PC-9 (cell line): ENCODE measurements at places on chromosomes 12 and 14. TPM values are rescaled to one million over a fixed set of nuclear protein-coding genes. Genes with fewer than 3 reads are reported as not detected.

DNA sequence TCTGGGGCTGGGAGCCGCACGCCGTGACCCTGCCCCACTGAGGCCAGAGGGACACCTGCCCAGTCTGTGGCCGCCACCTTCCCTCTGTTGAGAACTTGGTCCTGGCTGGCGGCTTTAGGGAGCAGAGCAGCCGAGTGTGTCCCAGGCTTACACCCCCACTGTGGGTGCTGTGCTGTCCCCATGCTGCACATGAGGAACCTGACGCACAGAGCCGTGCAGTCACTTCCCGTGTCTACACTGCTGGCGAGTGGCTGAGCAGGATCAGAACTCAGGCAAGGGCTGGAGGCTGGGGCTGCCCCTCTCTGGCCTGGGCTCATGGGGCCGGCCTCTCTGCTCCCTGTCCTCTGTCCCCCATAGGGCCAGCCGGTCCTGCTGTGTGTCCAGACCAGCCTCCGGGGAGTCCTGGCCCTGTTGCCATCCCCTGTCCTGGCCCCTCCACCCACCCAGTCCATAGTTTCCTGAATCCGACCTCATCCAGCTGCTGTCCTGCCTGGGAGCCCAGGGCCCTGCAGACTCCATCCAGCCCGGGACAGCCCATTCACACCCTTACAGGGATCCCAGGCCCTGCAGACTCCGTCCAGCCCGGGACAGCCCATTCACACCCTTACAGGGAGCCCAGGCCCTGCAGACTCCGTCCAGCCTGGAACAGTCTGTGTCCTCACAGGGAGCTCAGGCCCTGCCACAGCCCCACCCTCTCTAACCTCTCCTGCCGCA is 10.3 kb downstream of the FBRSL1 start:
- DNase-seq = no peak

CCDC197 gene
- total RNA-seq = not detected in 2 replicates

DNA sequence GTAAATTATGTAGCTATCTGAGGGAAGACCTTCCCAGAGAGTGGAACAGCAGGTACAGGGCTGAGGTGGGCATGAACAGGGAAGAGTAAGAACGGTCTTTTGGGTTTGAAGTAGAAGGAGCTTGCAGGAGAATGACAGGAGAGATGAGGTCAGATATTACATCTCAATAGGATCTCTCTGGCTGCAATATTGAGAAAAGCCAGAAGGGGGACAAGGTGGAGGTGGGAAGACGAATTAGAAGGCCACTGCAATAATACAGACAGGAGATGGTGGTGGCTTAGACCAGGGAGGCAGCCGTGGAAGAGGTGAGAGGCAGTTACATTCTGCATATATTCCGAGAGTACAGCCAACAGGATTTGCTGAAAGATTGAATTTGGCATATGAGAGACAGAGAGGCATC is 310.2 kb downstream of the APAF1 start:
- DNase-seq = no peak

GRCh38 chr14:89915114-89915878 is 39.2 kb downstream of the EFCAB11 start:
- peak; percentile 43 for DNase-seq

GRCh38 chr12:15206831-15207389 is 14.3 kb downstream of the RERG start:
- DNase-seq = no peak

DNA sequence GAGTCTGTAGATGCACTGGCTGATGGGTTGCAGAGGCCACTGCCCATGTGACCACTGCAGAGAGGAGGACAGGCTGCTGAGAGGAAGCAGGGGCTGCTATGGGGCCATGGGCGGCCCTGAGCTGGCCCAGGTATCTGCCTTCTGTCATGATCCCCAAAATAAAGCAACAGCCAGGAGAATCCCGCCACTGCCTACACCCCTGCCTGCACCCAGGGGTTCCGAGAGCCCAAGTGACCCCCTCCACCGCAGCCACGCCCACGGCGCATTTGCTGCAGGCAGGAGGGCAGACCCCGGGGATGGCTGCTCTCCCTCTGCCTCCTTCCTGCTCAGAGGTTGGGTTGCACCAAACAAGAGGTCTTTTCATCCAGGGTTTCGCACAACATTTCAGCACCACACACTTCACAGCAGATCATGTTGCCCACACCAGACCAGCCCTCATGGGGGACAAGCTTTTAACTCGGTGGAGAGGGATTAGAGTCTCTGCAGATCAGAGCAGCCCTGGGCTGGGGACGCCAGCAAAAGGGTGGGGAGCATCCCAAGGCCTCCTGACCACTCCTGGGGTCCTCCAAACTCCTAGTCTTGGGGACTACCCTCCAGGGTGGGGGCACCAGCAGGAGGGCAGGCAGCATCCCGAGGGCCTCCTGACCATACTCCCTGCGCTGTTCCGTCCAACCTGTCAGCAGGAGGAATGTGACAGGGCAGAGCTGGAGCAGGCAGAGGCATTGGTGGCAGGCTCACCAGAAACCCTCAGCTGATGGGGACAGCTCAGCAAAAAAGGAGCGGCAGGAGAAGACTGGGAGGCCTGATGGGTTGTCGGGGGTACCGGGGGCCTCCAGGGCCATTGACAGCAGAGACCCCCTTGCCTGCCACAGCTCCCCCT is 14.1 kb downstream of the CCDC85C start:
- DNase-seq = no peak

- no peak for DNase-seq
These were observed 483.7 kb downstream of the FLRT2 start for GRCh38 chr14:86013641-86014040.

DNA sequence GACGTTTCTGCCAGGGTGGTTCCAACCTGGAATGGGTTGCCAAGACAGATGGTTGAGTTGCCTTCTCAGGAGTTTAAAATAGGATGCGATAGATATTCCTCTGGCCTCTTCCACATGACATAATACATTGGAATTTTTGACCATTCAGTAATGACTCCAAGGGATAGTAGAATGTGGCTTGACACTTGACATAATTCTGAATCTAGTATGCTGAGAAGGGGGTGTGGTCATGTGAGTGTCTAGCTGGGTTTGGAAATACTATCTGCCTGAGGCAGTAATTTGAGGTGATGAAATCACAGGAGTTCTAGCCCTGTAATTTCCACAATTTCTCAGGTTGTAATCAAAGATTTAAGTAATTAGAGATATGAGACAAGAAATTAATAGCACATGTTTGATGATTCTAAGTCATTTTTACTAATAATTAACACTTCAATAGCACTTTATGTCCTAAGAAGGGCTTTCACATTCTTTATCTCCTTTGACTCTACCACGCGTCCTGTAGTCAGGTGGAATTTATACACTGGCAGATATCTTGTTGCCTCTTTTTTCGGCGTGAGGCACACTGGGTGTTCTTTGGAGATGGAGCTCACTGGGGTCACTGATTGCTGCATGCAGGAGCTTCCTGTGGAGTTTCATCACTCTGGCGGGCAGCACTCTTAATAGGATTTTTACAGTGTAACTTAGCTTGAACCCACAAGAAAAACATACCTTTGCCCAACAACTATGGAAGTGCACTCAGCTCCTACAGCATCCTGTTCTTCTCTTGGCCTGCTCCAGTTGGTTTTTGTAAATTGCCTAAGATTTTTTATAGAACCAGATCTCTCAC is 3.2 kb upstream of the AMIGO2 start:
- peak; percentile 93 for DNase-seq

- no peak for DNase-seq
These were observed 4.1 kb upstream of the PIP4K2C start for GRCh38 chr12:57586832-57587429.

KCNH5 gene
- 1.4 TPM in 2 replicates for total RNA-seq

GRCh38 chr12:9980126-9980525 is 8.9 kb downstream of the CLEC12A start:
- no peak for DNase-seq

- DNase-seq = no peak
These were observed 4.7 kb downstream of the ACVRL1 start for GRCh38 chr12:51911788-51912711.

BIN2 gene
- not detected in 2 replicates for total RNA-seq

GRCh38 chr14:105387530-105387922 is 10.8 kb upstream of the TEX22 start:
- no peak for DNase-seq

DNA sequence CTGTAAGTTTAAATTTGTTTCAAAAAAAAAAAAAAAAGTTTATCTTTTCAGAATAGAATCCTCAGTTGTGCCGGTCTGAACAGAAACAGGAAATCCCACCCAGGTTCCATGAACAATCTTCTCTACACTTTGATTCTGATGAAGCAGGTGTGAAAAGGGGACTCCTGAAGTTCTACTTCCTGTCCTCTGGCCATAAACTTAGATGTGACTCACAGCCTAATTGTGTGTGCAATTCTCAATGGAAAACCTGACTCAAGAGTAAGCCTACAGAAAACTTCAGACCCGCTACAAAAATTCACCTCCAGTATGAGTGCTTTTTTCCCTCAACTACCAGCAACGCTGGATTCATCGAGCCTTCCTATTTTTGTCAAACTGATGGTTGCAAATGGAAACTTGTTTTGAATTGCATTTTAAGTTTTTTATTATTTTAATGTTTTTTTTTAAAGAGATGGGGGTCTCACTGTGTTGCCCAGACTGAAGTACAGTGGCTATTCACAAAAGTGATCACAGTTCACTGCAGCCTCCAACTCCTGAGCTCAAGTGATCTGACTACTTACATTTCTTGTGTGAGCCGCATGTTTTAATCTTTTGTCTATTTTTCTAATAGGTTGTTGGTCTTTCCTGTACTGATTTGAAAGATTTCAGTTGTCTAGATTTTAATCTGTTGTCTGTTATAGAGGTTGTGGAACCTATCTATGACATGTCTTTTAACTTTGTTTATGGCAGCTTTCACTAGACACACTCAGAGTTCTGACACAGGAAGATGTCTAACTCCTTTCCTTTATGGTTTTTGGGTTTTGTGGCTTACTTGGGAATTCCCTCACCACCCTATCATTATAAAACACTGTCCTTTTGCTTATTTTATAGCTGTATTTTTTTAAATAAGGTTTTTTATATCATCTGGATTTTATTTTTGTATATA is 37.6 kb downstream of the ATG14 start:
- no peak for DNase-seq

GRCh38 chr12:67220065-67220464 is 49.1 kb upstream of the CAND1 start:
- no peak for DNase-seq

- no peak for DNase-seq
These were observed 51.5 kb downstream of the ST8SIA1 start for GRCh38 chr12:22283006-22283506.

OVCH1 gene
- not detected in 2 replicates for total RNA-seq

- no peak for DNase-seq
These were observed 186.7 kb downstream of the ESR2 start for GRCh38 chr14:64107438-64107837.

DNA sequence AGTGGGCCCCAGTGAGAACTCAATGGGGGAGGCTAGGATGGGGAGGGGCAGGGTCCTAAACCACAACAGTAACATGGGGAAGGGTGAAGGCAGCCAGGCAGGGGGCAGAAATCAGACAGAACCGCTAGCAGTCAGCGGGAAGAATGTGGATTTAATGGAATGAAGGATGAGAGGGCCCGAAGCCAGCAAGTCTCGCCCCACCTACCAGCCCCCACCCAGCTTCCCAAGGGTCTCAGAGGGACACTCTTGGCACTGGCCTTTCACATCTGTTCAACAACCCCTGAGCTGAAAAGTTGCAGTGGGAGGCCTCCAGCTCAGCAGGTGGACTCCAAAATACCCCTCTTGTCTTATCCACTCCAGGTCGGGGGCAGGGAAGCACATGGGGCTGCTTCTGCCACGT is 6.5 kb upstream of the SLC6A12 start:
- DNase-seq = no peak

DNA sequence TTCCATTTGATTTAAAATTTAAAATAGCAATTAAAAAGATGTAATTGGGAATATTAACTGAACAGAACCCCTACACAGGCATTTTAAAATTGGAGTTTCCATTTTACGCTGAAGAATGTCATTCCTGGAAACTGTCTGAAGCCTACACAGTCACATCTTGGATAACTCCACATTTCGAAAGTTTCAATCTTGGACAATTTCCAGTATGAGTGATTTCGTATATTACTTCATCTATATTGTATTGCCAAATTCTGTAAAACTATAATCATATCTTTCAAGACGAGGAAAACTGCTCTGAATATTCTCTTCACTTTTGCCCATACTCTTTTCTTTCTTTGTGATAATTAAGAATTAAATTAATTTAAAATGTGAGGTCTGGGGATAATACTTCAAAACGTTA is 194.2 kb upstream of the ABCD2 start:
- no peak for DNase-seq

DNA sequence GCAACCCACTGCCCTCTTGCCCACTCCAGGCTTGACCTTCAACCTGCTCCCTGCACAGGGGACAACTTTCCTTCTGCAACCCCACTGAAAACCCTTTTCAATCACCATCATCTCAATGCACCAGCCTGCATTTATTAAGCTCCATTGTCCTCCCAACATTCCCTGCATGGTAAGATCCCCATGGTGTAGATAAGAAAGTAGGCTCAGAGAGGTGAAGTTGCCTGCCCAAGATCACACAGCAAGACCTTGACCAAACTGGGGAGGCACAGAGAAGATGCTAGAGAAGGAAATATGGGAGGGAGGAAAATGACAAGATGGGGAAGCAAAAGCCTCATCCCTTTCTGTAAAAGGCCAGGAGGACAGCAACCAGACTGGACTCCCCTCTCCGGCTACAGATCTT is 9.8 kb downstream of the MSI1 start:
- no peak for DNase-seq

SAMD15 gene
- total RNA-seq = 4.8 and 7.8 TPM in 2 replicates

DNA sequence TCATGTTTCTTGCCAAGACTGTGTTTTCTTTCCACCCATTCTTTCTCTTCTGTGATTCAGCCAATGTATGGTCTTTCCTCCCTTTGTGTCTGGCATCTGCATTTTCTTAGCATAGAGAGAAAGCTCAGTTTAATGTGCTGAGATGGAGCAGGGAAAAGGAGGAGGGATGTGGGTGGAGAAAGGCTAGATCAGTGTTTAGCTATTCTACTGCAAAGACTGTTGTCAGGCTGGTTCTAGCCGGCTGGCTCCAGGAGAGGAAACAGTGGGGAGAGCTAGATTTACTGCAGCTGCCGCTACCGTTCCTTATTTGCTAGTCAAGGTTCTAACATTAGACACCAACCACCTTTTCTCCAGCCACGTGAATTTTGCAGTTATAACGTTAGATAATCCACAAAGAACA is 5.2 kb upstream of the RIMKLB start:
- no peak for DNase-seq

CIROP gene
- not detected in 2 replicates for total RNA-seq
